ENCODE measurements at places on chromosomes 7 and 10. TPM values are rescaled to one million over a fixed set of nuclear protein-coding genes. Genes with fewer than 3 reads are reported as not detected.
A peak's percentile ranks its signal among the peaks of the same experiment; 100 is the strongest.

- no peaks in the 10 kb centered on the region for H3K36me3 ChIP-seq
- no peak for DNase-seq
- no peak overlapping the region for H3K4me3 ChIP-seq
- no peaks in the 10 kb centered on the region for H3K4me1 ChIP-seq
- no peaks in the 10 kb centered on the region for H3K27me3 ChIP-seq
Measured at GRCh38 chr7:48251766-48252165, 80.5 kb downstream of the ABCA13 start.

DNA sequence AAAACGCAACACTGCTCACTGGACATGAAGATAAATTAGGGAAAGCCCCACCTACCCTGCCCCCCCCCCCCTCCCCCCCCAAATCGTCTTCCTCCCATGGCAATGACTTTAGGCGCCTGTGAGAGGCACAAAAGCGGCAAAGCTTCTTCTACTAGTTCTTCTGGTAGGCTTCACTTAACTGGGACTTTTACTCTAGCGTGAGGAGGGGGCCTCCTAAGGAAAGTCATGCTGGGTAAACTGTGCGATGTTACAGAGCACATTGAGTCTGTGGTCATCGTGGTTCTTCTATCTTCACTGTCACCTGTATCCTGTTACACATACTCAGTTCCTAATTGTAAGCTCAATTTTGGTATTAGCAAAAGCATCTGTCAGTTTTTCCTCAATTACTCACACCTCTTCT is 25.1 kb downstream of the HSPB1 start:
- no peak overlapping the region for H3K4me3 ChIP-seq
- no peak overlapping the region for H3K27ac ChIP-seq
- no peaks in the 10 kb centered on the region for H3K27me3 ChIP-seq
- no peaks in the 10 kb centered on the region for H3K36me3 ChIP-seq
- no peak for DNase-seq
- no peaks in the 10 kb centered on the region for H3K4me1 ChIP-seq

PTN gene
- total RNA-seq: 30.9 TPM

- no peak for DNase-seq
- H3K4me3 ChIP-seq: no peak overlapping the region
- no peaks in the 10 kb centered on the region for H3K4me1 ChIP-seq
- no peaks in the 10 kb centered on the region for H3K36me3 ChIP-seq
- H3K27ac ChIP-seq: no peak overlapping the region
Measured at GRCh38 chr7:91066627-91067026, 197.6 kb upstream of the FZD1 start.

- H3K4me3 ChIP-seq: no peak overlapping the region
- H3K36me3 ChIP-seq: no peaks in the 10 kb centered on the region
- no peaks in the 10 kb centered on the region for H3K4me1 ChIP-seq
- no peak overlapping the region for H3K27ac ChIP-seq
- no peaks in the 10 kb centered on the region for H3K27me3 ChIP-seq
- no peak for DNase-seq
Measured at GRCh38 chr7:101533103-101533465, 96.0 kb downstream of the MYL10 start.

- no peaks in the 10 kb centered on the region for H3K4me1 ChIP-seq
- DNase-seq: no peak
- no peak overlapping the region for H3K4me3 ChIP-seq
Measured at GRCh38 chr10:86225103-86225782, 141.4 kb downstream of the GRID1 start.

HOXA9 gene
- 19.7 TPM for total RNA-seq

GRCh38 chr10:5634918-5635317 is 31.5 kb downstream of the ASB13 start:
- DNase-seq: no peak
- no peaks in the 10 kb centered on the region for H3K4me1 ChIP-seq
- no peak overlapping the region for H3K27ac ChIP-seq
- no peaks in the 10 kb centered on the region for H3K27me3 ChIP-seq

TRIM4 gene
- total RNA-seq: 51.7 TPM

ATP6V0A4 gene
- total RNA-seq: not detected

MIOS gene
- 13.2 TPM for total RNA-seq

- peaks cover 8% of the 10 kb centered on the region for H3K4me1 ChIP-seq
- DNase-seq: peak; percentile 93
- H3K27me3 ChIP-seq: no peaks in the 10 kb centered on the region
- H3K4me3 ChIP-seq: peak overlapping the region; percentile 36
Measured at GRCh38 chr10:78407009-78407711, 373.5 kb downstream of the RPS24 start.

Measured in uterus (tissue), 4 donors.